ENCODE measurements at places on chromosomes 6 and 20.

GRCh38 chr6:130473886-130474285 lies 108.1 kb downstream of the TMEM200A start:
- DNase-seq, result no peak

DNA sequence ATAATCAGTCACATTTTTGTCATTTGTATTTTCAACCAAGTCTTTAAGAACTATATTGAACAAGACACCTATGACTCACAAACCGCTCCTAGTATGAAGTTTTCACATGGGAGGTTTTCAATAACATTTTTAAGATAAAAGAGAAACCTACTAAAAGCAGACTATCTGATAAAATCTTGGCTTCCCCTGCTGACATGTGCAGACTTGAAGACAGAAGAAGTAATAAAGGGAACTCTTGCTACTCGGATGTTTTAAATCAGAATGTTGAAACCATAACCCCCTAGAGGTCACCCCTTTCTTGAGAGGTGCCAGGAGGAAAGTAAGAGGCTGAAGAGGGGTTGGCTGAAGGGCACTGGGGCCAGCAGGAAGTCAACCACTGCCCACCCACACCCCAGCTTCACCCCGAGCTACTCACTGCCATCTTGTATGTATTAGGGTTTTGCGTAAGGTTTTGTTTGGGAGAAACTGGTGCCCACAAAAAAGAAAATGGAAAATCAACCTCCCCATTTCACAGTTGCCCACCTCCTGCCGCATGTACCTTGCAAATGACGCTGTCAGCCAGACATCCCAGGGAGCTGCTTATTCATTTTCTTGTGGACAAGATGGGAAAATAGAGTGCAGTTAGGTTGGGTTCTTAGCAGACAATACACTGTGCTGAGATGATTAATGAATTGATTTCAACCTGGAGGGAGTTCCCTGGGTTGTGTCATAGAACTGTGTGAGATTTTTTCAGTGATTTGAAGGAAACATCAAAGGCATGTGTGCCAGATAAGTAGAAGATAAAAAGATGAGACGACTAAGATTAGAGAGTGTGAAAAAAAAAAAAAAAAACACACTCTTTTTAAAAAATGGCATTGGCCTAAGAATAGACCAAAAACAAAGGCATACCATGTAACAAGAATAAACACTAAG lies 83.2 kb upstream of the TAB2 start:
- DNase-seq, result peak; percentile 76

DNA sequence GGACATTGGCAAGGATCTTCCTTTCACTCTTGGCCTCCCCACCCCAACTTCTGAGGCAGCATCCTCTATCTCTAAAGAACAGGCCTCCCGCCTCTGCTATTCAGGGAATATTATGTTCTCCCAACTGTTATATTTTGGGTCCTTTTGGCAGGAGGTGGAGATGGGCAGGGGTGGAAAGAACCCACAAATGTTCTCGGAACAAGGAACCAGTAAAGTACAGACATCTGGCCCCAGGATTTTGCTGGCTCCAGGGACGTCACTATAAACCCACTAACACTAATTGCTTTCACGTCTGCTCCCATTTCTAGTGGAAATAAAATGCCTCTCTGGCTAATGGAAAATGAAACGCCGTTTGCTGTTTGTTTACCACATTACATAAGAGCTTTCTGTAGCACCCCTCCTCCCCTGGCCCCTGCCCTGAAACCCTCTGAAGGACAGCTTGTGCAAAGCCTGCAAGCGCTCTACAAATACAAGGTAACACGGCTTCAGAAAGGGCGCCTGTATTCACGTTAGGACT lies 77.7 kb upstream of the TBC1D7 start:
- DNase-seq, result no peak

- peak; percentile 43 for DNase-seq
Observed at GRCh38 chr6:125114248-125114858, 39.2 kb upstream of the TPD52L1 start.

DNA sequence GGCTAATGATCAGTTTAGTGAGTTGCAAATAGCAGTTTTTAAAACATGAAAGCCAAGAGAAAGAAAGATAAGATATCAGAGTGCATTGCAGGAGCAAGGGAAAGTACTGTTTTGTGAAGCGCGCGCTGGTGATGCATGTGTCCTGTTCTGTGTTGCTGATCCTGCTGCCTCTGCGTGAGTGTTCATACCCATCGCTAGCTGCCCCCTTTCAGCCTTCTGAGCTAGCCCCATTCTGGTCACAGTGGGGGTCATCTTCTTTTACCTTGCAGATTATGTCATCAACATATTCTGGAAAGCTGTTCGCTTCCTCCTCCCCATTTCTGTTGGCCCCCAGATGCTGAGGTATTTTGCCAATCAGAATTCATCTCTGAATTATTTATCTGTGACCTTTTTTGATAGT lies 1.9 kb downstream of the MRAP2 start:
- DNase-seq, result no peak

- no peak for DNase-seq
Observed at GRCh38 chr6:168165373-168165772, 86.4 kb upstream of the FRMD1 start.

- no peak for DNase-seq
Observed at GRCh38 chr20:11556410-11556809, 361.3 kb upstream of the BTBD3 start.

GRCh38 chr6:33850869-33851541 lies 47.2 kb upstream of the MLN start:
- DNase-seq, result no peak

All from activated T-cell treated with anti-CD3 and anti-CD28 coated beads, Interleukin-2, amount 50 U/mL, for 48 hours (primary cell).